Caco-2 (cell line): ENCODE measurements at places on chromosomes 2 and 18. TPM values are rescaled to one million over a fixed set of nuclear protein-coding genes. Genes with fewer than 3 reads are reported as not detected.
A peak's percentile ranks its signal among the peaks of the same experiment; 100 is the strongest.

Gene SKOR2
- total RNA-seq: not detected in 2 replicates

Gene DYNAP
- total RNA-seq: not detected in 2 replicates

Gene CD8B2
- total RNA-seq: 0.09 and 0.14 TPM in 2 replicates

Gene LRRTM4
- total RNA-seq: 0.21 and 0.32 TPM in 2 replicates

Gene UGT1A4
- total RNA-seq: 0.79 and 0.84 TPM in 2 replicates

Gene RAB12
- 37.8 and 42.8 TPM in 2 replicates for total RNA-seq

Gene ADAM23
- 46.8 and 55.1 TPM in 2 replicates for total RNA-seq

Gene SERPINB12
- not detected in 2 replicates for total RNA-seq

Gene REG1B
- not detected in 2 replicates for total RNA-seq

Gene MYO7B
- 0.27 and 0.58 TPM in 2 replicates for total RNA-seq

DNA sequence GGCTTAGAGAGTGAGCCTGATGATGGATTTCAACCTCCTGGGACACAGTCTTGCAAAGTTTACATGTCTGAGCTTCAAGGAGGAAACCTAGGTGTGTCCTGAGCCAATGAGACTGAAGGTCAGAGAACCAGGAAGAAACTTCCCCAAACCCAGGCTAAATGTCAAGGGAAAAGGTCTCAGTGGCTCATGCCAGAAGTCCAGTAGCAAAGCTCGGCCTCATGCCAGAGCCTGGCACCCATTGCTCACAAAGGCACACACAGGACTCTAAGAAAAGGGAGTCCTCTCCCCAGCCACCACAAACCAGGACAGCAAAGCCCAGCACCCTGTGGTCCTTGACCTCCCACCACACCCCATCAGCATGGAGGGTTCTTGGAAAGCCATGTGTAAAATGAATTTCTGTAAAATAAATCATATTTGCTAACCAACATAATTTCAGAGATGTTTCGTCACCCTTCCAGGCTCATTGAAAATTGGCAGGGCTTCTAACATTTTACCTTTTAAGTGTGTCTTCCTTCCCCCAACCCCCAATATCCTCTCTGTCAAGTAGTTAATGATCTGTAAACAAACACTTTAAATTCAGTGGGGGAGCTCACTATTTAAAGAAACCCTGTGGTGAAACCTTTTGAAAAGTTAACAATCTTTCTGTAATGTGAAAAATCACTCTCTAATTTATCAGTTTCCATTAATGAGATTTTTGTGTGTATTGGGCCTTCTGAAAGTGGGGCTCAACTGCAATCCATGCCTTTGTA, 77.1 kb downstream of the BCL11A start:
- no peaks in the 10 kb centered on the region for H3K27me3 ChIP-seq
- no peak overlapping the region for H3K4me3 ChIP-seq
- H3K4me1 ChIP-seq: peaks cover 15% of the 10 kb centered on the region
- no peaks in the 10 kb centered on the region for H3K36me3 ChIP-seq

DNA sequence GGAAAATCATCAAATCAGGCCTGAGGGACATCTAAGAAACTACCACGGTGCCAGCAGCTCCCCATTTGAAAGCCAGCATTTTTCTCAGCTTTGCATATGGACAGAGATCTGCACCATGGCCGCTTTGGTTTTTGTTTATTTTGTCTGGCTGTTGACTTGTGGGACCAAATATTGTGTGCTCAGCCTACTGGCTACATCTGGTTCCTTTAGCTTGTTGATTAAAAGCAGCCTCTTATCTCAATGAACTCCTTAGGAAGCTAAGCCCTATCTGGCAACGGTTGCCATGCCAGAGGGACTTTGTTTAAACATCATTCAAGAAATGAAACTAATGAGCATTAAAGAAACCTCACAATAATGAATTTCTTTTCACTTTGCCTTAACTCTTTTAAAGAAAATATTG, 32.4 kb upstream of the CCDC150 start:
- H3K27me3 ChIP-seq: no peaks in the 10 kb centered on the region
- DNase-seq: no peak
- H3K36me3 ChIP-seq: no peaks in the 10 kb centered on the region
- H3K4me3 ChIP-seq: no peak overlapping the region

DNA sequence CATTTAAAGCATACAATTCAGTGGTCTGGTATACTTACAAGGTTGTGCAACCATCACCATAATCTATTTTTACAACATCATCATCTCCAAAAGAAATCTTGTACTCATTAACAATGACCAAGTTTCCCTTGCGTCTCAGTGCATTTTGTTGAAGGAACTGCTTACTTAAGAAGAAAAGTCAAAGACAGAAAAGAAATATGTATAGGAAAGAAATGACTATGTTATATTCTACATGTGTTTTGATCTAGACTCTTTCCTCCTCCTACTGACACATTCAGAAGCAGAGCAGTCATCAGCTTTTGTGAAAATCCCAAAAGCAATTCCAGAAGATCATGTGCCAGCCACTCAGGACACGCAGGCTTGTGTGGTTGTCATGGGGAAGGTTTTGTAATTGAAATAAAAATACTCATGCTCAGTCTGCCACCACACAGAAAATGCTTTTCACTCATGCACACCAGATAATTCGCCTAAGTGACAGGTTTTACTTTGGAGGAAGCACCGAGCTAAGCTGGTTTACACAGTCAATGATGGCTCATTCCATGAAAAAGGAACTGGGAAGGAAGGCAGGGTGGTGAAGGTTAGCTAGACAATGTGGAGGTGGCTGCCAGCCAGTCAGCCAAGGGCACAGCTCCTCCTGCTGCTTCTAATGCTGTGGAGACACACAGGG, 158.5 kb upstream of the REV1 start:
- no peaks in the 10 kb centered on the region for H3K36me3 ChIP-seq
- H3K4me3 ChIP-seq: no peak overlapping the region
- no peak overlapping the region for H3K27ac ChIP-seq
- DNase-seq: no peak
- H3K4me1 ChIP-seq: no peaks in the 10 kb centered on the region
- no peaks in the 10 kb centered on the region; the same call in 1 of the 2 replicates for H3K27me3 ChIP-seq

DNA sequence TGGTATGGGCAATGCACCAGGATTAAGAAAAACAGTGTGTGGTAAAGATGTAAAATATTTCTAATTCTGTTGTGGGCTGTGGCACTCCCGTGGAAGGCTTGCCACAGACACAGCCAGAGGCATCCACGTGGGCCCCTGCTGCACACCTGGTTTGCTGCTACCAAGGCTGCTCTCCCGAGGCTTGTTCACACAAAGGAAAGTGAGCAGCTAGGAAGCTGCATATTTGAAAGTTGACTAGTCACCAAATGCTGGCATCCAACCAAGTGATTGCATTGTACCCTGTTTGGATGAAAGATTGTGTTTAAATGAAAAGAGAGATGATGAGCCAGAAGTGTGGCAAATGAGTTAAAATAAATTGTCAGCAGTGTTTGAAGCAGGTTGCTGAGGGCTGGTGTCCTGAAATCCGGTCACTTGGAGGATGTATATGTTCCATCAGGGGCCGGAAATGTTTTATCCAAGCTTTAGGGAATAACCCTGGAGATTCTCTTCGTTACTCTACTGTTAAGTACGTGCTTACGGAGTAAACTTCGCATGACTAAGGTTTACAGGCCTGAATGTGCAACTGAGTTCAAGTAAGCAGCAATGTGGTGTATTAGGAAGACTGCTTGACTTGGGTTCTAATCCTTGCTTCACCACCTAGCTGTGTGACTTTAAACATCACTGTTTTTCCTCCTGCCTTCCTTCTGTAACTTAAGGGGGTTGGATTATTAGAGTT, 86.1 kb downstream of the MSH2 start:
- H3K4me1 ChIP-seq: no peaks in the 10 kb centered on the region
- H3K4me3 ChIP-seq: no peak overlapping the region
- no peaks in the 10 kb centered on the region; the same call in 1 of the 2 replicates for H3K36me3 ChIP-seq
- DNase-seq: no peak
- no peak overlapping the region for H3K27ac ChIP-seq
- H3K27me3 ChIP-seq: no peaks in the 10 kb centered on the region

- peaks cover 36% of the 10 kb centered on the region for H3K4me1 ChIP-seq
- H3K36me3 ChIP-seq: no peaks in the 10 kb centered on the region
- peak; percentile 67 for DNase-seq
- H3K27ac ChIP-seq: peak overlapping the region; percentile 82
These were observed 476 bp downstream of the STRN start for GRCh38 chr2:36965751-36966369.

- DNase-seq: no peak
- H3K4me1 ChIP-seq: no peaks in the 10 kb centered on the region
- no peaks in the 10 kb centered on the region for H3K27me3 ChIP-seq
- no peak overlapping the region for H3K27ac ChIP-seq
- H3K36me3 ChIP-seq: no peaks in the 10 kb centered on the region
These were observed 27.5 kb downstream of the RAMP1 start for GRCh38 chr2:237886685-237887481.

- no peaks in the 10 kb centered on the region for H3K27me3 ChIP-seq
- H3K4me3 ChIP-seq: no peak overlapping the region
These were observed 370.8 kb downstream of the OSR1 start for GRCh38 chr2:18987592-18988073.

- H3K4me1 ChIP-seq: no peaks in the 10 kb centered on the region
- no peaks in the 10 kb centered on the region for H3K36me3 ChIP-seq
- H3K27me3 ChIP-seq: no peaks in the 10 kb centered on the region; the same call in 1 of the 2 replicates
- DNase-seq: no peak
- H3K4me3 ChIP-seq: no peak overlapping the region
These were observed 81.5 kb downstream of the XDH start for GRCh38 chr2:31333046-31333445.

DNA sequence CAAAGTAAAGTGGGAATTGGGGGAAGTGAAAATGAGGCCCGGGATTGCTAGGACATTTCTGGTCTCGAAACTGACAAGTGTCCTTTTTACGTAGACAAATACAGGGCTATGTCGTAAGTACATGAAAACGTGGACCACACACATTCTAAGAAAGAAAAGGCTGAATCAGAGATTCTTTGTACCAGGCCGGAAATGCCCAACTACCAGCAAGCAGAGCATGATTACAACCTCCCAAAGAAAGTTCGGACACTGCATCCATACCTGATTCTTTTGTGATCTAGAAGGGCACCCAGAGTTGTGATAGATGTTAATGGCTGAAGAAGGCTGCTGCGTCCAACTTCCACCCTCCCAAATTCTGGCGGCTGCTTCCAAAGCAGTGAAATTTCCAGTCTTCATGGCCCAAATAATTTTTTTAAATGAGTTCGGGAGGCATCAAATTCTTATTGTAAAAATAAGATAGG, 1.7 kb downstream of the RBMS1 start:
- peak overlapping the region; percentile 94 for H3K4me3 ChIP-seq
- peak overlapping the region; percentile 64 for H3K27ac ChIP-seq
- H3K36me3 ChIP-seq: no peaks in the 10 kb centered on the region
- H3K27me3 ChIP-seq: no peaks in the 10 kb centered on the region

GRCh38 chr18:64379662-64380061, 230.8 kb upstream of the LINC00305 start:
- no peak overlapping the region for H3K27ac ChIP-seq
- no peaks in the 10 kb centered on the region for H3K4me1 ChIP-seq
- no peak for DNase-seq
- no peaks in the 10 kb centered on the region for H3K36me3 ChIP-seq

- no peak for DNase-seq
- no peaks in the 10 kb centered on the region for H3K36me3 ChIP-seq
These were observed 416.6 kb upstream of the TRIB2 start for GRCh38 chr2:12300019-12300602.

DNA sequence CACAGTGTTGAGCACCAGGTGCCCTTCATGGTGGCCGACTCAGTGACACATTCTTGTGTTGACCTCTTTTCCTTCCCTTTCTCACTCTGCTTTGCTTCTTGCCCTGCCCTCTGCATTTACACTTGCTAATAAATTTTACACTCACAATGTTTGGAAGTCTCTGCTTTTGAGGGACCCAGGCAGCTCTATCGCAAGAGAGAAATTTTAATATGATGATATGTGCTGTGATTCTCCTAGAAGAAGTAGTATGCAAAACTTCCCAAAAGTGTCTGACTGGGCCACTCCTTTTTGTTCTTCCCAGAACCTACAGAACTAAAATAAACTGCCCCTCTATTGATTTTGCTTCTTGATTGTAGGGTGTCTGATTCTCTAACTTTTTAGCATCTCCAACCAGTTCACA, 135.0 kb downstream of the IRS1 start:
- no peaks in the 10 kb centered on the region for H3K27me3 ChIP-seq
- H3K27ac ChIP-seq: no peak overlapping the region
- H3K4me1 ChIP-seq: no peaks in the 10 kb centered on the region
- H3K36me3 ChIP-seq: no peaks in the 10 kb centered on the region
- no peak for DNase-seq

DNA sequence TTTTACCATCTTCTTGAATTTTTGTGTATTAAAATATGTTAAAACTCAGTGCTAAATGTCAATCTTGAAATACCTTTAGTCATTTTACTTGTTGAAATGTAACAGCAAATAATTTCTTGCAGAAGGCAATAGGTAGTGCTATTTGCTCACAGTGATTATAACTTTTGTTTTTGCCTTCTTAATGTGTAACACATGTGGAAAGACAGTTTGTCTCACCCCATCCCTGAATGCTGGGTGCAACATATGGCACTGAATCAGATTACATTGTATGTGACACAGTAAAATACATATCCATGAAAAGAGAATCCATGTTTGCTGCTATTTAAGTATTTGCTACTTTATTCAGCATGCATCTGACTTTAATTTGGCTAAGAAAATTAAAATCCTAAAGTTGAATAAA, 35.3 kb downstream of the FRZB start:
- H3K27ac ChIP-seq: no peak overlapping the region
- no peak for DNase-seq
- no peaks in the 10 kb centered on the region for H3K36me3 ChIP-seq
- no peak overlapping the region for H3K4me3 ChIP-seq
- H3K4me1 ChIP-seq: peaks cover 3% of the 10 kb centered on the region; the same call in 1 of the 2 replicates
- no peaks in the 10 kb centered on the region for H3K27me3 ChIP-seq

GRCh38 chr2:134141598-134142340, 112.1 kb upstream of the MGAT5 start:
- peaks cover 4% of the 10 kb centered on the region for H3K4me1 ChIP-seq
- no peak for DNase-seq
- H3K27me3 ChIP-seq: no peaks in the 10 kb centered on the region
